ENCODE measurements at places on chromosomes 5 and 9.
A peak's percentile ranks its signal among the peaks of the same experiment; 100 is the strongest.

DNA sequence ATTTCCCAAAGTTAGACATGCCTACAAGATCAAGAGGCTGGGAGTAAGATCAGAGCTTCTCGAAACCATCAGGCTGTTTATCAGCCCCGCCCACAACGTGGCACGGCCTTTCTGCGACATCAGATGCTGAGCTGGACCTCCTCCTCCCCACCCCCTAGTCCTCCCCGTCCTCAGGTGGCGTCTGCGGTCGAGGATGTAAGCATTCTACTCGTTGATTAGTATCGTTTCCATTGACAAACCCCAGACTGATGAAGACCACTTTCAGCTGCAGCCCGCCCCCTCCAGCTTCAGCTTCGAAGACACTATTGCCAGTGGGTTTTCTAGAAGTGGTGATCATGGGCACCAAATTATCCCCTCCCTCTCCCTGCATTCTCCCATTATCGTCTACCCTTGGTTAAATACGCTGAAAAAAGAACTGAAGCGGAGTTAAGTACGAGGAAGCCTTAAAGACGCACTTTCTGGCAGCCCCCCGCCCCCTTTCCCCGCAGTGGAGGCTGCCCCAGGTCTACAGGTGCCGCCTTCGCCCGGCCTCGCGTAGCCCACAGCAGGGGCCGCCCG is 1.1 kb downstream of the PPIC start:
- DNase-seq: peak; percentile 61

- DNase-seq: no peak
These were observed 24.6 kb downstream of the PIK3R1 start for GRCh38 chr5:68240202-68240601.

DNA sequence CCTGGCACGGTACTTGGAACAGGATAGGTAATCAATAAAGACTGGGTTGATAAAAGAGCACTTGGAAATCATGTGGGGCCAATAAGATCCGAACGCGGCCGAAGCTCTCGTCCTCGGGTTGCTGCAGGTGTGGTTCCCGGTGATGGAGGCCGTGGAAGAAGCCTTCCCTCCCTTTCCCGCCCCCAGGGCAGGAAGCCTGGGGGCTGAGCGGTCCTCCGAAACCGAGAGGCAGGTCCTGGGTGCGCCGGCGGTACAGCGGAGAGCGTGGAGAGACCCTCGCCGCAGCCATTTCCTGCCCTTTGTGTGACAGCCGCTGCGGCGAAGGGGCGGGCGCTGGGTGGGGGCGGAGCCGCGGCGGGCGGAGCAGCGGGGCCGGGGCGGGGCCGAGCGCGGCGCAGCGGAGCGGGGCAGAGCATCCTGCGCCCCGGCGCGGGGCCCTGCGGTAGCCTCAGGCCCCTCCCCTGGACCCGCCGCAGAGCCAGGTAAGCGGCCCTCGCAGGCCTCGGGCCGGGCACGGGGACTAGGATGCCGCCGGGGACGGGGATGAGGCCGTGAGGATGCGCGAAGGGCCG is at the start of gene CYFIP2:
Gene CYFIP2 (plus strand): TSS at position 410 of the 572 bp plus-strand sequence. CDS start 19,239 bp downstream, outside the sequence.
- DNase-seq: peak; percentile 14

DNA sequence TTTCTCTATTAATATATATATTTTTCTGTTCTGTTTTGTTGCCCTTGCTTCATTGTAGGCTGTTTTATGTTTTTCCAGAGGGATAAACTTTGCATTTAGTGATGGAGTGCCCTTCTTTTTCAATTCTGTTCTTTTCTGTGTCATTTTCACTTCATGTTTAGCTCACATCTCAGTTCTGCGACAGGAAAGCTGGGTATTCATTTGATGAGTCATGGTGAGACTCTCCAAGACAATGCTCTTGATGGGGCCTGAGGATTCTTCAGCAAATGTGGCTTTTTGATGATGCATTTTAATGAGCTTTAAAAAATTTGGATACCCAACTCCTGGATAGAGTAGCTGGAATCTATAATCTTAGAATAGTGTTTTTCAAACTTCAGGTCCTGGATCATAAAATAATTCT is 56.5 kb upstream of the SPATA31D4 start:
- DNase-seq: peak; percentile 79

DNA sequence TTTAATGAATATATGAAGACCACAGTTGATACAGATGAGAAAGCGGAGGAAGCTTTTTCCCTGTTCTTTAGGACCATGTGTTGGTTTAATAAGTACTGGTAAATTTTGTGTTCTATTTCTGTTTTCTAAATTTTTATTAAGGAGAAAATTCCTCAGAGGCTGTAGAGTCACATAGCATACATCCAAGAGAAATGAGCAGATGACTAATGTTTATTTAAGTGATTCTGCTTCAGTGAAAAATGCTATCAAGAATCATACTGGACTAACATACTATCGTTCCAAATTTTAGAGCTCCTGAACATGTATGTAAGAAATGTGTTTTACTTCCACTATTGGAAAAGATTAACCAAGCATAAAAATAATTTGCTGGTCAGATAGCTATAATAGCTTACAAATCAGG is 115.0 kb downstream of the KIAA1958 start:
- peak; percentile 55 for DNase-seq

GRCh38 chr9:79686381-79687130 is 114.8 kb downstream of the TLE4 start:
- DNase-seq: peak; percentile 88

DNA sequence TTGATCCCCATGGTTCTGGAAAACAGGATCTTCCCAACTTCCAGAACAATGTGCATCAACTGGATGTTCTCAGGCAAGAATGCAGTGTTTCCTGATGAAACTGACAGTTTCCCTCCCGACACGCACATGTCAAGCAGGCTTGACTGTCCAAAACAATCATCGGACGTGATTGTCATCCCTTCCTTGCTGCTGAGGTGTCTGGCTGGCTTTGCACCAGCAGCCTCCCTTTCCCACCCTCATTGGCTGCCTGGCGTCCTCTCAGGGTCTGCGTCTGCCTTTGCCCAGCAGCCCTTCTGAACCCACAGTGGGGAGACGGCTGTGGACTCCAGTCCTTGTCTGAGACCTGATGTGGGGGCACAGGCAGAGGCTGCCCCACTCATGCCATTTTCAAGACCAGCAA is 110.8 kb downstream of the MARCHF3 start:
- DNase-seq: no peak

DNA sequence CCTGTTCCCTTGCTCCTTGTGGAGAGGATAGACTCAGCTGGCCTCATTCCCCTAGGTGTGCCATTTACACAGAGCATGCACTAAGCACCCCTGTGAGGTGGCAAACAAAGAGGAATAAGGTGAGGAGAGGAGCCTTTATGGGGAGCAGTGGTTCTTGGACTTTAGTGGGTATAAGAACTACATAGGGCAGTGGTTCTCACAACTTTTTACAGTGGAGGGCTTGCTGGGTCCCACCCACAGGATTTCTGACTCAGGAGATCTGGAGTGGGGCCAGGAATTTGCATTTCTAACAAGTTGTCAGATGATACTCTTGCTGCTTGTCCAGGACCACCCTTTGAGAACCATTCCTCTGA is 42.0 kb downstream of the CSF1R start:
- peak; percentile 48 for DNase-seq

- DNase-seq: no peak
These were observed 567.7 kb upstream of the TLE4 start for GRCh38 chr9:79004032-79004431.

Measured in foreskin fibroblast (primary cell).